Central memory CD8-positive, alpha-beta T cell (primary cell): ENCODE measurements at places on chromosomes 11 and 22.

- DNase-seq = no peak
Measured at GRCh38 chr11:64742087-64742888, 1.7 kb downstream of the RASGRP2 start.

GRCh38 chr11:16895306-16895705 lies 118.9 kb downstream of the PLEKHA7 start:
- DNase-seq = no peak

- no peak for DNase-seq
Measured at GRCh38 chr11:68168694-68169093, 44.4 kb downstream of the KMT5B start.

- no peak for DNase-seq
Measured at GRCh38 chr11:1520663-1521267, 34.2 kb upstream of the MOB2 start.

GRCh38 chr11:13962562-13963168 lies at the start of gene SPON1:
SPON1 (plus strand) TSS chr11:13962723; CDS start chr11:13962905, 182 bp downstream.
- no peak for DNase-seq

- DNase-seq = no peak
Measured at GRCh38 chr11:46361283-46362155, 14.3 kb downstream of the DGKZ start.

DNA sequence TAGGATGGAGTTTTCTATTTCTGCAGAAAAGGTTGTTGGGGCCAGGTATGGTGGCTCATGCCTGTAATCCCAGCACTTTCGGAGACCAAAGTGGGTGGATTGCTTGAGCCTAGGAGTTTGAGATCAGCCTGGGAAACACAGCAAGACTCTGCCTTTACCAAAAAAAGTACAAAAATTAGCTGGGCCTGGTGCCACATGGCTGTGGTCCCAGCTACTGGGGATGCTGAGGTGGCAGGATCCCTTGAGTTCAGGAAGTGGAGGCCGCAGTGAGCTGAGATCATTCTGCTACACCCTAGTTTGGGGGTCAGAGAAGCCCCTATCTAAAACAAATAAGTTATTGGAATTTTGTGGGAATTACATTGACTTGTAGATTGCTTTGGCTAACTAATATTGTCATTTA lies 71.7 kb downstream of the FDX1 start:
- no peak for DNase-seq

DNA sequence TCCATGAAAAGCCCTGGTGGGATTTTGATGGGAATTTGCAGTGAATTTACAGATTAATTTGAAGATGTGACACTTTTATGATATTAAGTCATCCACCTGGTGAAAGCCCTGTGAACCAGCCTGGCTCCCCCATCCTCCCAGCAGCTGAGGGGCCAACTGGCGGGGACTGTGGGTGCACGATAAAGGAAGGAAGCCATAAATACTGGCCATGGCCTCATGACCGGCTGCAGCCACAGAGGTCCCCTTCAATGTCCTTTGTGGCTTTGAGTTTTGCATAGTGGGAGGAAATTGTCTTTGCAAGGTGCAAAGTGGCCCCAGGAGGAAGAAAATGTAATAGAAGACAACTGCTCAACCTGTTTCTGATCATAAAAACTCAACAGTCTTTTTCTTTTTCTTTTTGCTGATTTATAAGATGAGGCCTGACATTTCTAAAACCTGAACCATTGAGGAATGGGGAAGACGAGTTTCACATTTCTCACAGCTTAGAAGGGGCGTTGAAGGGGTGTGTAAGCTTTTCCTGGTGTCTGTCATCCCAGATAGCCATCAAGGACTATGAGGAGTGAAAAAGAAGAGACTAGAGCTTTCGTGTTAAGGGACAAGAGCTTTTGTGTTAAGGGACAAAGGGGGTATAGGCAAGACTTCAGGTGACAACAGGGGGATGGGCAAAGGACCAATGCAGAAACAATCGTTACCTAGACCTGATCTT lies 6.3 kb upstream of the NDUFV1 start:
- DNase-seq = no peak
